ENCODE measurements at places on chromosomes 3 and 15.

DNA sequence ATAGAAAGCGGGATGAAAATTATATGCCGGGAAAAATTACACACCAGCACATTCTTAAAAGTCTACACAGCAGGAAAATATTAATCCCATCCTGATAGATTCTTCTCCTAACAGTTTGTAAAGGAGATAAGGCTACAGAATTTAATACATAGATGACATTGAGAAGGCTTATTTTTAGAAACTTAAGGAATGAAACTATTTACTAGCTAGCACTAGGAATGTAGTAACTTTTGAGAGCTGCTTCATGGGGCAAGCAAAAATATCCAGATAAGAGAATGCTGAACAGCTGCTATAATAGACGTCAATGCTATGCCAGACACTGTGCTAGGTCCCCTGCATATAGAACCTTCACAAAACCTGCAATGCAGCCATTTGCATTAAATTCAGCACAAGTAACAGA is 912.7 kb upstream of the NR2F2 start:
- no peak for DNase-seq

DNA sequence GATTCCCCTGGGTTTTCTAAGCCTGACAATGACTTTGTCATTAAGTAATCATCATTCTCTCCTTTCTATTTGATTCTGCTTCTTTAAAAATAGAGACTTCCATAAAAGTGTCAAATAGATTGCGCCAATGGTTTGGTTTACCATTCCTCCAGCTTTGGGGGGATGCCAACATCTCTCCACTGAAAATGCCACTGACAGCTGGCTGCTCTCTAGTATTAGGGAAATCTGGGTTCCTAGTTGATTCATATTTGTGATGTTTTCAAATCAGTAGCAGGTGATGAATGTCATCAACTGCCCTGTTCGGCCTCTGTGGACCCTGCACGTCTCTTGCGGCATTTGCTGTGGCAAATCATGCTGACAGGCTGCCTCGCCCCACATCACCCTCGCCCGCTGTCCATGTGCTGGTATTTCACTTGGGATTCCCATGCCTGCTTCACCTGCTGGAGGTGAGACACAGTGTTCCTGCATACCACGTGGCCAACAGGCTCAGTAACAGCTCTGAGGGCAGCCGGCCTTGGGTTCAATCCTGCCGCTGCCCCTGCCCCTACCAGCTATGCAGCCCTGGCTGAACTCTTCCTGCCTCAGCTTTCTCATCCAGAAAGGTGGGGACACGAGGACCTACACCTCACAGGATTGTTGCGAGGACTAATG is 28.1 kb downstream of the ZXDC start:
- DNase-seq = no peak

DNA sequence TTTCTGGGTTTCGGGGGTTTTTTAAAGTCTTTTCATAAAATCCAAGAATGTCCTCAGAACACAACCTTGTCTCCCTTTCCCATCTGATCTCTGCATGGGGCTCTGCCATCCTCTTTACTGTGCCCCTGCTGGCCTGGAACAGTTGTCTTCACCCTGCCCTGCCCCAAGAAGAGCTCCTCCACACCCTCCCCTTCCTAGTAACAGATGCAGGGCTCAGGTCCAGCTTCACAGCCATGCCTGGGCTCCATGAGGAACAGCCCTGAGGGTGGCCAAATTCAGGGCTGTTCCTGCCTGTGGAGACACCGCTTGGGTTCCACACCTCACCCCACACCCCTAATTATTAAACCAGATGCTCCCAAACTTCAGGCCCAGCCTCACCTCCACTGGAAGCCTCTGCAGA is 12.9 kb upstream of the ULK3 start:
- no peak for DNase-seq

DNA sequence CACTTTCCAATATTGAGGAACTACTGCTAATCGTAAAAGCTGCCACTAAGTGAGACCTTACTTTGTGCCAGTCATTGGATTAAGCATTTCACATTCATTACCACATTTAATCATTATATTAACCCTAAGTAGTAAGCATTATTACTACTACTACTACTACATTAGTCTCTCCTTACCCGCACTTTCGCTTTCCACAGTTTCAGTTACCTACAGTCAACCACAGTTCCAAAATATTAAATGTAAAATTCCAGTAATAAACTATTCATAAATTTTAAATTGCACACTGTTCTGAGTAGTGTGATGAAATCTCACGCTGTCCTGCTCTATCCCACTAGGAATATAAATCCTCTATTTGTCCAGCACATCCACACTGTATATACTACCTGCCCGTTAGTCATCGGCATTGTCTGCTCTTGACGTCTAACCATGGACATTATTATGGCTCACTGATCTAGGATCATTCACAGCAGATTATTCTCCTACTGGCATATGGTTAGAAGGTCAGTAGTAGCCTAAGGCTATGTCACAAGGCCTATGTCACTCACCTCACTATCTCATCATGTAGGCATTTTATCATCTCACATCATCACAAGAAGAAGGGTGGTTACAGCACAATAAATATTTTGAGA is 121.1 kb downstream of the GSK3B start:
- DNase-seq = no peak

DNA sequence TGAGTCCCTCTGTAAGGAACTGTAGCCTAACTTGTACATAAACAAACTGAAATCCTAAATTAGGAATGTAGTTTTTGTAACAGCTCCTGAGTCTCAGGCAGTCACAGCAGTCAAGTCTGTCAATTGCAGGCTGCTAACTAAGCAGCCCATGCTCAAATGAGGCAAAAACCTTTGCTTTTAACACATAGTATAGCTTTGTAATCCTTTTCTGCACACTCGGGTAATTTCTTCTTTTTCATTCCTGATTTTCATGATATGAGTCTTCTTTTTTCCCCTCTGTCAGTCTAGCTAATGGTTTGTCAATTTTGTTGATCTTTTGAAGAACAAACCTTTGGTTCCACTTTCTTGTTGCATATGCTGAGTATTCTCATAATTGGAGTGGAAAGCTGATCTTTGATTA is 84.9 kb upstream of the LRRFIP2 start:
- DNase-seq = no peak

GRCh38 chr15:80618685-80619400 is 76.3 kb upstream of the ABHD17C start:
- DNase-seq = no peak

DNA sequence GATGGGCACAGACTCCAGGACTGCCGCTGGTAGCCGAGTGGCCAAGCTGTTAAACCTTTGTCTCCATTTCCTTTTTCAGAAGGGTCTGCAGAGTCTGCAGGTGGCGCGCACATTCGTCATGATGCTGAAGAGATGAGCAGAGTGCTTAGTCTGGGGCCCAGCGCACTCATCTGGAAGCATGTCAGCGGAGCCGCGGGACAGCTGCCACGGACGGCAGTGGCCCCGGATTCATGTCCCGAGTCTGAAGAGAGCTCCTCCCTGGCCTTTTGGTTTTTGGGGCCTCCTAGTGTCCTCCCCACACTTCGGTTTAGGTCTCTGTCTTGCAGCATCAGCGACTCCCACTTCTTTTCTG is 42.6 kb downstream of the KLHL25 start:
- no peak for DNase-seq

GRCh38 chr3:32959371-32959770 is 7.9 kb downstream of the CCR4 start:
- DNase-seq = peak; percentile 50

DNA sequence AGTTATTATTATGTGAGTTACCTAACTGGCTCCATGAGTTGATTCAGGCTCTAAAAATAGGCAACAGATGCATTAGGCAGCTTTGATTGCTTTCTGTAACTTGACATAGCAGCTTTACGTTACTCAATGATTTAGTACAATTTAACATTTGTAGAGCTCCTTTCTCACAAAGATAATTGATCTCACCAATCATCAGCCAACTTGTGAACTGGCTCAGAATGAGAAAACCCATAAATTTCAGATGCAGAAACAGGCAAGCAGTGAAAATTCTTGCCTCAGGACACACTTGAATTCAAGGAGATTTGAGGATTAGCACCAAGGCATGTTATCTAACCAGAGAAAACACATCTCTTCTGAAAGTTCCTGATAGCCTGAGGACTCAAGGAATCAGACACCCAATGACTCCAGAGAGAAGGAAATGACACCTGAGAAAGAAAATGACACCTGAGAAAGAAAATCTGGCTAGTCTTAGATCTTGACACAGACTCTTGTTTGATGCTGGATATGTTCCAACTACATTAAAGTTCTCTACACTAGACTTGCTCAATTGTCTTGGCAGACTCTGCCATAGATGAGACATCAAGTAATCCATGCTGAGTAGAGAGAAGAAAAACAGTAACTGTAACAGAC is 315.1 kb upstream of the CBLB start:
- DNase-seq = no peak

GRCh38 chr3:160245261-160245800 is 20.1 kb downstream of the C3orf80 start:
- no peak for DNase-seq

GRCh38 chr3:29280404-29281093 is at the start of gene RBMS3:
Gene RBMS3 (plus strand): TSS chr3:29281071.
- peak; percentile 50 for DNase-seq

GRCh38 chr3:95424279-95424678 is 1361.4 kb downstream of the NSUN3 start:
- no peak for DNase-seq

DNA sequence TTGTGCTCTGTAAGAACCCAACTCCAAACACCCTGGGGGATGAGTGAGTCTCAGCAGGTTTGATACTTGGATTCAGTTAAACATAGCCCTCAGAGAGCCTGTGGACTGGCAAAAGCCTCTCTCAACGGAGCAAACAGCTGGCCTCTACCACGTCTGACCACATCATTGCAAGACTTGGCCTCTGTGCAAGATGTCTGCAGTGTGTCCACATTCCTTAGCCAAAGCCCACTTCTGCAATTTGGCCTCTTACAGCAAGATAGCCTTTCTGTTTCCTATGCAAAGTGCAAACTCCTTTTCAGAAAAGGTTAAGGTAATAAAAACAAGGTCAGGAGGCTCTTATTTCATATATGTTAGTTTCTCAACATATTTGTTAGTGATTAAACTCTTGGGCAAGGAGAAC is 27.9 kb downstream of the FBN1 start:
- no peak for DNase-seq

DNA sequence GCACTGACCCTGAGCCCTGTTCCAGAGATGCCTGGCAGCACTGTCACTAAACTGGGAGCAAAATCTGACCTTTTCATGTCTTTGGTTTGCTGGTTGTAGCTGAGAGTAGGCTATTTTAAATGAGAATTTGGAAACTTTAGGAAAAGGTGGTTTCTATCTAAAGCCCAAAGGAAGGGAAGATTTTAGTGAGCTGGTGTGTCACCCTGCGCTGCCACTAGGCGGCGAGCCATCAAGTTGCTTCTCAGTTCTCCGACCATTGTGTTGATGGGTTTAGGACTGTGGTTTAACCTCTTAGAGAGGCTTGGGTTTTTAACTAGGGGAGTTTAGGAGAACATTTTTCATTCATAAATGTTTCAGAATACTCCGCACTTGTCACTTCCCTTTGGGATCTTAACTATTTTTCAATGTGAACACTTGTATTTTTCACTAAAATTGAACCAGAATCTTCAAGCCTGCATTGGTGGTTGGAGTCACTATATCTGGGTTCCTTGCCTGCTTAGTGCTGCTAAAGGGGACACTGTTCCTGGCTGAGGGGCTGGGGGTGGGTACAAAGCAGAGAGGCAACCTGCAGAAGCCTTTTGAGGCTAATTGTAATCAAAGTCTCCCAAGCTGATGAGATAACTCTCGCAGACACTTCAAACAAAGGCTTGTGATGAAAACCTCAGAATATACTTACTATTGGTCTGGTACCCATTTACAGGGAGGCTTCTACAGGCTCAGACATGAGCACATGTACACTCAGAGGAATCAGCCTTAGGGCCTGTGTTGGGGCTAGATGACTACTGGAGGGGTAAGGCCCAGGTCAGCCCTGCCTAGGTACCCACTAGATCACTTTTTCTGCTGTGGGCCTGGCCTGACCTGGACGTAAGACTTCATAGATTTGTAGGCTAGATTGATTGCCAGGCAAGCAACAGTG is 16.8 kb downstream of the EXOSC7 start:
- DNase-seq = peak; percentile 34

- no peak for DNase-seq
These were observed 470.1 kb downstream of the MCTP2 start for GRCh38 chr15:94701281-94701985.

DNA sequence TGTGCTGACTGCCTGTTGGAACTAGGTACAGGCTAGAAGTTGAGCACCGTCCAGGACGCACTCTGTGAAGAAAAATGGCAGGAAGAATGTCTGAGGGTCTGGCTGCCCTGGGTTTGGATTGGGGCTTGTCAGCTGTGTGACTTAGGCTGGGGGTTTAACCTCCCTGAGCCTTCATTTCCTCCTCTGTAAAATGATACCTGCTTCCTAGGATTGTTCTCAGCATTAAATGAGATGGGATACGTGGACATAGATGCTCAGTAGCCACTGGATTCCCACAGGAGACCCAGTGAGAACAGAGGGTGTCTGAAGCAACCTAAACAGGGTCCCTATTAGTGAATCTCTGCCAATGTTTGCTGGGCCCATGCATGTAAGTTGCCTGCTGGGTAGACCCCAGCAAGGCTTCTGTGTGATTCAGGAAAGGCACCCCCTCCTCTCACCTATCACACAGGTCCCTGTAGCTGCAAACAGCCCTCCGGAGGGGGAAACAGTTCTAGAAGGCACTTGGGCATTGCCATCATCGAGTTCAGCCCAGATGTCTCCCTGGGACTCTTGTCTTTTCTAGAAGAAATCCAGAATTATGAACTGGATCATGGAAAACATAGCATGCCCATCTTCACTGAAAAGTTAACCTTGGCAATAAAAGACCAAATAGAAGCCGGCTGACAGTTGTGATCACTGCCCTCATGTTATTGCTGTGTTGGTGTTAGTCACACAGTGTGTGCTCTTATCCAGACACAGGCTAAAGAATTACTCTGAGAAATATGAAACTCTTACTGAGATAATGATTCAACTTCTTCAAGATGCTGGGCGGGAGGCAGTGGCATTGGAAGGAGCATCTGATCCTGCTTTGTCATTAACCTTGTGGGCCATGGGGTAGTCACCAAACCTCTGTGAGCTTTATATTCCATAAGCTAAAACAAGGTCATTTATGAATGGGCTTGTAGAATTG is 64.5 kb downstream of the SMAD6 start:
- DNase-seq = no peak

DNA sequence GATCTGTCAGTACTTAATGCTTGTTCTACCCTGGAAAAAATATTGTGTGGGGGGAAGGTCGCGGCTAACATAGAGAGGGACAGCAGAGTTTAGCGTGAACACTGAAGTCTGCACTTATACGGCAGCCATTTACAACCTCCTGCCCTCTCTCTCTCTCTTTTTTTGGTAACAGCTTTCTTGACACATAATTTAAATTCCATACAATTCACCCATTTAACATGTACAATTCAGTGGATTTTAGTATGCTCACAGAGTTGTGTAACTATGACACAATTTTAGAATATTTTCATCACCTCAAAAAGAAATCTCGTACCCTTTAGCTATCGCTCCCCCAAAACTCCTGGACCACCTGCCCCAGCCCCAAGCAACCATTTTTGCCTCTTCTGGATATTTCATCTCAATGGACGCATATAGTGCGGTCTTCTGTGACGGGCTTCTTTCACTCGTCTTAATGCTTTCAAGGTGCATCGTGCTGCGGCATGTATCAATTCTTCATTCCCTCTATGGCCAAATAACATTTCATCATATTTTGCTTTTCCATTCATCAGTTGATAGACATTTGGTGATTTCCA is 141.8 kb downstream of the XXYLT1 start:
- no peak for DNase-seq

Measured in activated CD4-positive, alpha-beta T cell treated with anti-CD3 and anti-CD28 coated beads, Interleukin-2, Interleukin-6, amounts not matched to agents 100 ng/mL and 50 ng/mL, durations not matched to agents 16 hours and 8 hours (primary cell).